ENCODE measurements at places on chromosomes 4 and X.

DNA sequence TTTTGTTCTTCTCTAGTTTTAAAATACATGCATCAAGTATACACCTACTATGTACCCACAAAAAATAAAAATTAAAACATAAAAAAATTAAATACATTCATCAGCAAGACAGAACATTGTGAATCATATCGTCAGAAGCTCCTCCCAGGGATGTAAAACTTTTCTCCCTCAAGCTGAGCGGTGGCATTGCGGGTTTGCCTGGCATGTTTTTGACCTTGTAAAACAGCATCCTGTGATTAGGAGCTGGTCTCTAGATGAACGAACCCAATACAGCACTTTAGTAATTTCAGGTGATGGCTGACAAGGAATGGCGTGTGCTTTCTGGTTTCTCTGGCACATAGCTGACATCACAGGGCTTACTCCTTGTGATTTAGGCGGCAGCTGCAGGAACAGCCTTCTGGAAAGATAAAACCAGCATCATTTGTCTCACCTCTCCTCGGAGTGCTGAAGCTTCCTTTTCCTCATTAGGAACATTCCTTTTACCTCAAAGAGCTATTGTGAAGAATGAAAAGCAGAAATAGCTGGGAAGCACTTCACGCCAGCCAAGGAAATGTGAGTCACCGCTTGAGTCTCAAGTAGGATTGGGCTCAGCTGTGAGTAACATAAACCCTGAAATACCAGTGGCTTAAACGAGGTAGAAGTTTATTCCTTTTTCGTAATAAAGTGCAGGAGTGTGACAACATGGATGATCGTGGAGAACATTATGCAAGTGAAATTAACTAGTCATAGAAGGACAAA is 44.3 kb downstream of the NYX start:
- DNase-seq = no peak

DNA sequence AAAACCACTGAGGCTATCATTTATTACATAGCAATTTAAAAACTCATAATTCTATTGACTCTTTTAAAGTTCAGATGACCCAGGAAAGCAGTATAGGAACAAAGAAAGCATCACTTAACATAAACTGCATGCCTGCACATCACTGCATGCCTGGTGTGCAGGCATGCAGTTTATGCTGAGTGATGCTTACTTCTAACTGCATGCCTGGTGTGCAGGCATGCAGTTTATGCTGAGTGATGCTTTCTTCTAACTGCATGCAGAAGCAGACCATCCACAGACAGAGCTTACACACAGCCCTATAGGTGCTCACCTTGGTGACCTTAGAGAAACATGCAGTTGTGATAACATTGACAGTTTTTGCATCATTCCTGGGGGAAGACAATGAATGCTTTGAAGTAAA is 17.0 kb downstream of the SDAD1 start:
- DNase-seq = no peak

GRCh38 chr4:105607876-105608275 is 55.5 kb downstream of the ARHGEF38 start:
- no peak for DNase-seq

- DNase-seq = no peak
Observed at GRCh38 chr4:84722720-84723119, 139.8 kb downstream of the CDS1 start.

GRCh38 chr4:1080961-1081688 is 32.2 kb downstream of the RNF212 start:
- peak; percentile 20 for DNase-seq

DNA sequence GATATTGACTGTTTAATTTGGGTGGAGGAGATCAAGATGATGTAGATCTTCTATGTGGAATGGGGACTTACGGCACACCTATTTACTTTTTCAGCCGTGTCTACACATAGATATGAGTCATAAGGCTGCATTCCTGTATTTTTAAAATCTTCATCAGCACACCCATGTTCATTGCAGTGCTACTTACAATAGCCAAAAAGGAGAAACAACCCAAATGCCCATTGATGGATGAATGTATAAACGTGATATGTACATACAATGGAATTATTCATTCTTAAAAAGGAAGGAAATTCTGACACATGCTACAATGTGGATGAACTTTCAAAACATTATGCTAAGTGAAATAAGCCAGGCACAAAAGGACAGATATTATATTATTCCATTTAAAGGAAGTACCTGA is 98.6 kb downstream of the AASDH start:
- no peak for DNase-seq

DNA sequence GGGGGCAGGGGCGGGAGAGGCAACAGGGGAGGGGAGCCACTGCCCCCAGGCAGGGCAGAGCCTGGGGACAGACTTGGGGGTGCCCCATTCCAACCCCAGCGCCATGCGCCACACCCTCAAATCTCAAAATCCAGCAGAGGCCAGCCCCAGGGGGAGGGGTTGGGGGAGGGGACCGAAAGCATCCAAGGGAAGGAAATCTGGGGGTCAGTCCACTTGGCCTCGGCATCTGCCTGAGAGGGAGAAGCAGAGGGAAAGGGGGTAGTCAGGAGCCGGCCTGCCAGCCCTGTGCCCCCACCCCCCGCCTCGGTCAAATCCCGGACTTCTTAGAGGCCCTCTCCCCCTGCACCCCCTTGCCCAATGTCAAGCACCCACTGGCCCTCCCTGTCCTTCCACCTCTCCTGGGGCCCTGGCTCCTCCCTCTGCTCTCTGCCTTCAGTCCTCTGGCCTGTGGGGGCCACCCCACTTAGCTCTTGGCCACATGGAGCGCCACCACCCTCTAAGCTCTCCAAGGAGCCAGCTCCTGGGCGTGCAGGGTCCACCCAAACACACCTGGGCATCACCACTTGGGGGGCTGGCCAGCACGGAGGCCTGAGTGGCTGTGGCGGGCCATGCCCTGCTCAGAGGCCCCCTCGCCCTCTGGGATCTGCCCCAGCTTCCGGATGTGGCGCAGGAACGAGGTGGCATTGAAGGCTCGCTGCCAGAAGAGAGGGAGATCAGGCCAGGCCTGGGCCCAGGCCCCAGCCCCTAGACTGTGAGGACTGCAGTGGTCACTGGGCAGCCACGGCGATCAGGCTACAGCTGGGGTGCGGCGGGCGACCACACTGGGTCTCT is 3.5 kb downstream of the PNCK start:
- DNase-seq = no peak

DNA sequence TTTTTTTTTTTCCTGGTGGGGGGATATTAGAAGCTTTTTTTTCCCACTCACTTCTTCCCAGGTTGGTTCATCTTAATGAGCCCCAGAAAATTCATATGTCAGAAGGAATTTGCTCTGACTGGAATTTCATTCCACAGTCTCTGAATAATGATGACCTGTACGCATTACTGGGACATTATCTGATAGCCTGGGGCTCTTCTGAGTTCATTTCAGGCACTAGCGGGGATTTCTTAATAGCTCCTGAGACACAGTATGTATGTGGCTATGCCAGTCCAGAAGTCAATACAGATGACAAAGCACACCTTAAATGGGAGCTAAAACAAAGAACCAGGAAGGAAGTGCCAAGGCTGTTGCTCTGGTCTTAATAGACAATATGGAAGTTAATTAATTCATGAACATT is 295.2 kb upstream of the IGFBP7 start:
- no peak for DNase-seq

- DNase-seq = no peak
Observed at GRCh38 chrX:34341258-34341657, 209.1 kb upstream of the FAM47A start.

- no peak for DNase-seq
Observed at GRCh38 chr4:69600013-69600412, 39.4 kb downstream of the UGT2A2 start.

- DNase-seq = no peak
Observed at GRCh38 chr4:7166237-7166636, 26.1 kb upstream of the SORCS2 start.

DNA sequence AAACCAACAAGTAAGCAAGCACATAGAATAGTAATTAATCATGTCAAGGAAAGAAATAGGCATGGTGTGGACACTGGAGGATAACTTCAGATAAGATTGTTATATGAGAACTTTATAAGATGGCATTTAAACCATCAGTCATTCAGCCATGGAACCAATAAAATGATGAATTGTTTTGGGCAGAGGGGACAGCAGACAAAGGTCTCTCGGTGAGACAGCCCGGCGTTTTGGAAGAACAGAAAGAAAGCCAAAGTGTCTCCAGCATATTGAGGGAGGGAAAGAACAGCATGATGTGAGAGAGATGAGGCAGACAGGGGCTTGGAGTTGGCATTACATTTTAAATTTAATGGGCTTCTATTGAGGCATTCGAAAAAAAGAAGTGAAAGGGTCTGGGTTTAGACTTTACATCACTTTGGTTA is 883 bp upstream of the PPM1K start:
- no peak for DNase-seq

DNA sequence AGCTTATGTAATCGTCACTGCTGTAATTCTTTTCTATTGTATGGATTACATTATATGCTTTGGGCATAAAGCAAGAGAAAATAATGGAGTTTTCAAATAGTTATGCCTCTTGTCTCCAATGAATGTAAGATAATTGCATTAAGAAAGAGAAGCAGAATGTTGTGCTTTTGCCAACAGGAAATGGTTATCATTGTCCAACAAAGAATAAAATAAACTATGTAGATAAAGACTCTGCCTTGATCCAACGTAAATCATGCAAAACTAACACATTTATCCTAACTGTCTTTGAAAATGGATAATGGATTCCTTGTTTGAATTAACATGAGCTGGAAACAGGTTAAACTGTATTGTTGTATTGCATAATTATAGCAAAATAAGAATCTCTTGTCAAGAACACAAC is 1709.0 kb downstream of the PCDH7 start:
- no peak for DNase-seq

DNA sequence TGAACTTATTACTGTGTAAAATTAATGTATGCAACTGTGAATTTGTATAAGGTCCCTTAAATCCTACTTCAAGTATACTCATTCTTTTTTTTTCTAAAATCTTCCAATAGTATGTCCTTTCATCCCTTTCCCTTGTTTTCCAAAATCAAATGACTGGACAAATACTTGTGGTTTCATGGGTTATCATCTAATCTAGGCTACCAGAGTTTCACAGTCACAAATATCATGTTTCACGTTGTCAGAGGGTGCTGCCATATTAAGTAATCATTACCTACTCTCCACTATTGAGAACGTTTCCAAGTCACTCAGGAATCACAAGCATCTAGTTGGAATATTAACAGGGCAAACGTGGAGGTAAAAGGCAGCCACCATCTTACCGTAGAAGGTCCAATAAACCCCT is 1235.0 kb upstream of the TENM3 start:
- DNase-seq = no peak

- no peak for DNase-seq
Observed at GRCh38 chr4:10371869-10372471, 85.3 kb downstream of the ZNF518B start.

- DNase-seq = no peak
Observed at GRCh38 chrX:1025413-1025812, 187.0 kb downstream of the CRLF2 start.

GRCh38 chr4:173273941-173274340 is 60.2 kb downstream of the HMGB2 start:
- no peak for DNase-seq

Data from activated CD4-positive, alpha-beta T cell treated with anti-CD3 and anti-CD28 coated beads, Interleukin-10, Interleukin-2, amounts not matched to agents 100 ng/mL and 50 ng/mL, durations not matched to agents 16 hours and 8 hours (primary cell).